ENCODE measurements at places on chromosomes 12 and 14. TPM values are rescaled to one million over a fixed set of nuclear protein-coding genes. Genes with fewer than 3 reads are reported as not detected.

GRCh38 chr14:99274346-99275221 is 2.6 kb upstream of the BCL11B start:
- peak; percentile 32 for DNase-seq

- DNase-seq = no peak
Observed at GRCh38 chr14:74882103-74882920, 596 bp downstream of the DLST start.

- DNase-seq = no peak
Observed at GRCh38 chr12:121238604-121239350, 28.8 kb downstream of the P2RX4 start.

DNA sequence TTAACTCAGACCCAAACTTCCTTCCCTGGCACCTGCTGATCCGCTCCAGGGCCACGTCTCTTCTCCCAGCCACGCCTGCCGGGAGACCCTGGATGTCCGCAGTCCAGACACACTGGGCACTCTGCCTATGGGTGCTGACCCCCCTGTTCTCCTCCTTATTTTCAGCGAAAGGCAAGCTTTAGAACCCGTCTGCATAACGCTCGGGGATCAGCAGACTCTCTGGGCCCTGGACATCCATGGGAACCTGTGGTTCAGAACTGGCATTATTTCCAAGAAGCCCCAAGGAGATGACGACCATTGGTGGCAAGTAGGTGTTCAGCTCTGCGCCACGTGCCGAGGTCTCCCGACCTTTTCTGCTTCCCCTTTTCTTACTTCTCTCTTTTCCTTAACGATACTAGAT is 63.9 kb downstream of the ANKRD9 start:
- no peak for DNase-seq

DNA sequence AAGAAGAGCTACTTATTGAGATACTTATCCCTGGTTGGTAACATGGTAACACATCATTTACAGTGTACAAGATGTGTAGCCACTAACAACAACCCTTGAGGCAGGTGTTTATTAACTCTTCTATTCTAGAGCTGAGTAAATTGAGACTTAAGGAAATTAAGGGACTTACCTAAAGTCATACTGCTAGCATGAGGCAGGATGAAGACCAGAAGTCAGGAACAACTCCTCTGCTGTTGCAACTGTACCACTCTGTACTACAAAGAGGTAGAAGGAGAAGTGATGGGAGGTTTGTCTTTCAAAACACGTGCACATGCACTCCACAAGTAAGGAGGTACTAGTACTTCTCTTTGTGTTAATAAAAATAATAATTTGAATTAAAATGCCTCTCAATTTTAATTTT is 79.9 kb downstream of the LLPH start:
- DNase-seq = no peak

GRCh38 chr12:109715310-109716091 is 1.9 kb downstream of the FAM222A start:
- no peak for DNase-seq

- DNase-seq = no peak
Observed at GRCh38 chr12:28884904-28885679, 264.0 kb upstream of the FAR2 start.

- no peak for DNase-seq
Observed at GRCh38 chr12:122097927-122098756, 19.6 kb downstream of the MLXIP start.

- DNase-seq = no peak
Observed at GRCh38 chr12:129496226-129496625, 407.6 kb downstream of the TMEM132D start.

GRCh38 chr14:91352053-91352452 is 65.6 kb downstream of the CCDC88C start:
- no peak for DNase-seq

- no peak for DNase-seq
Observed at GRCh38 chr12:6200256-6201212, at the start of gene CD9. CD9 (plus strand) TSS chr12:6200400; CDS start chr12:6200500, 100 bp downstream.

DNA sequence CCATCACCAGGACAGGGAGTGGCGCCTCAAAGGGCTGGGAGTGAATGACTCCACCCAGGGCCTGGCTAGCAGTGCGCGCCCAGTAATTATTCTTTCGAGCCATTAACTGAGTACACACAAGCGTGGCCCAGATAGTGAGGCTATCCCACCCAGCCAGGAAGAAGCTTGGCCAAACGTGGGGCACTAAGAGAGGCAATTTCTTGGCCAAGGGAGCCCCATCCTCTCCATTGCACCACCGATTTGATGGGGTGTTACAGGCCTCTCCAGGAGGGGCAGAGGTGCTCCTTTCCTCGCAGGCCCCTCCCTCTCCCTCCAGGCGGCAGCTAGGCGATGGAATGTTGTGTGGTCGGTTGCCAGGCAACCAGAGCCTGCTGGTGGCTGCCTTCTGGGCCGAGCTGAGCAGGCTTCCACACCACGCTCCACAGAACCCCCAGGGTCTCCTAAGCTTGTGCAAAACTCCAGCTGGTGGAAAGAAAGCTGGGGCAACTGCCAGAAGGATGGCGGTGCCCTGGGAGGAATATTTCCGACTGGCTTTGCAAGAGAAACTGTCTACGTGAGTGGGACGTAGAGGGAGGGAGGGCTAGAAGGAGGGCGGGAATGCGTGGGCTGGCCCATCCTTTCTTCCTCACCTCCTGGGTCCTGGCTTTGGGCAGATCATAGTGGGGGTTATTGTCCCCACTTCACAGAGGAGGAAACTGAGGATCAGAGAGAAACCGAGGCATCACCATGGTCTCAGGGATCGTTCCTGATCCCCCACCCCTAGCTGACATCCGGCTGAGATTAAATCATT is at the start of gene CFAP73:
CFAP73 (plus strand) TSS at position 364 of the 790 bp plus-strand sequence; CDS start at position 498, 134 bp downstream.
- DNase-seq = no peak

- peak; percentile 94 for DNase-seq
Observed at GRCh38 chr14:61145034-61145902, 135.9 kb downstream of the TMEM30B start.

DNA sequence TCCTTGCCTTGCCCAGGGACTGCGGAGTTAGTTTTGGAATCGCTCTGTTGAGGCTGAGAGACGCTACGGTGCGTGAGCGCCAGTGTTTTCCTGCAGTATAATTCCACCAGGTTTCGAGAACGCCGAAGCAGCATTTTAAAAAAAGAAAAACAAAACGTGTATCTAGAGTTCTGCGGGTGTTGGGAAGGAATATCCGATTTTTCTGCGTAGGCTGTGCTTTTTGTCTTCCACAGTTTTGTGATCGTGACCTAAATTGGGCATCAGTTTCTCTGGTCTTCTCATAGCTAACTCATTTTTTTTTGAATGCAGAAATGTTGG is 778 bp downstream of the DNM1L start:
- no peak for DNase-seq

GRCh38 chr12:68042212-68042699 is 53.0 kb downstream of the IFNG-AS1 start:
- DNase-seq = no peak

DNA sequence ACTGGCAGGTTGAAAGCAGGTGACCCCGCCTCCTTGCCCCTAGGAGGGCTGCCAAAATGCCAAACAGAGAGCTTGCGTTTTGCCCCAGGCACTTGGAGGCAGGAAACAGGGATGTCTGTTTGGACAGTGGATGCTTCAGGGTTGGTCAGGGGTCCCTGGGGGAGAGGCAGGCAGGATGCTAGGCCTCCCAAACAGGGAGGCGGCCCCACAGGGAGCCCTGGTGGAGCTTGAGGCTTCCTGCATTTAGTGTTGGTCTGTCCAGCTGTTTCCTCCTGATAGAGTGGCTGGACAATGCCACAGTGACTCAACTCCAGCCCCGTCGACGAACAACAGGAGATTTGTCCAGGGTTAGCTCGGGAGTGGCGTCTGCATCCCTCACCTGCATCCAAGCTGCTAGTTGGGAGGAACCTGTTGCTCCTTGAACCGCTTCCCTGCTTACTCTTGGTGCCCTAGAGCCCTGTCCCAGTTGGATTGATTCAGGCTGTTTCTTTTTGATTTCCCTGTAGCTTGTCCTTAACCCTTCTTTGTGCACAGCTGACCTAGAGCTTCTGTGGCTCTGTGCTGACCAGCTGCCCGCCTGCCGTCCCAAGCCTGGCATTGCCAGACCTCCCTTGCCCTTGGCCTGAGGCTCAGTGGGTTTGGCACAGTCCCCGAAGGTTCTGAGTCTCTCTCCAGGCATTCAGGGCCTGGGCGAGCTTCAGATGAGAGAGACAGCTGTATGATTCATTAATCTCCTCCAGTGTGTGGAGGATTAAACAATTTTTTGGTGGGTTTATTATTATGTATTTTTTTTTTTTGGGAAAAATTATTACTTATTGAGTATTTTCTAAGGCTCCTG is 45.9 kb downstream of the TSPAN9 start:
- DNase-seq = no peak

DNA sequence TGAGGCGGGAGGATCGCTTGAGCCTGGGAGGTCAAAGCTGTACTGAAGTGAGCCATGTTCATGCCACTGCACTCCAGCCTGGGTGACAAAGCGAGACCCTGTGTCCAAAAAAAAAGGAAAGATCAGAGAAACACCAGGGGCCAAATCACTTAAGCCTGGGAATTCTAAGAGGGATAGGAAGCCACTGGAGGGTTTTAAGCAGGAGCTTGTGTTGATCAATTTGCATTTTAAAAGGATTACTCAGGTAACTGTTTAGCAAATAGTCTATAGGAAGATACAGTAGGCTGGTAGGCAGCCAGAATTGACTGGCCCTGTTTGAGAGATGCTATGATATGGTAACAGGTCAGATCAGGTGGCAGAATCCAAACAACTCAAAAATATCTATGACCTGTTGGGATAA is 162.7 kb downstream of the SPTSSA start:
- DNase-seq = no peak

DNA sequence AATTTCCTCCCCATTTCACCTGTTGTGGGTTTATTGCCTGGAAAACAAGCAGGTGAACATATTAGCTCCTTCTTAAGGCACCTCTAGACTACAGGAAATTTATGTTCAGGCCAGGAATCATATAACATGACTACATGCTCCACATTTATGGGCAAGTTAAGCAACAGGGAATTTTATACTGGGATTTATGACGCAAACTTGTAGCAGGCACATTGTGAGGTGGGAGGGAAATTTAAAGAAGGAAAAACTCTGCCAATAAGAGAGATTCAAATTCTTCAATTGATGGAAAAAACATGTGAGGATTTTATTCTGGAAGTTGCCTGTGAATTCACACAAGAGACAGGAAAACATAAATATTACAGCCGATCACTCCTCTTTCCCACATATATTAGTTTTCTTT is 93.9 kb downstream of the TBC1D30 start:
- DNase-seq = no peak

- no peak for DNase-seq
Observed at GRCh38 chr14:30960216-30960615, 65.2 kb upstream of the AP4S1 start.

- no peak for DNase-seq
Observed at GRCh38 chr12:121209624-121210572, at the start of gene P2RX4. P2RX4 (plus strand) TSS chr12:121210129; CDS start chr12:121210165, 36 bp downstream.

- DNase-seq = no peak
Observed at GRCh38 chr14:79965896-79966295, 245.4 kb downstream of the DIO2 start.

- no peak for DNase-seq
Observed at GRCh38 chr14:72714871-72715214, 179.1 kb downstream of the DPF3 start.

DNA sequence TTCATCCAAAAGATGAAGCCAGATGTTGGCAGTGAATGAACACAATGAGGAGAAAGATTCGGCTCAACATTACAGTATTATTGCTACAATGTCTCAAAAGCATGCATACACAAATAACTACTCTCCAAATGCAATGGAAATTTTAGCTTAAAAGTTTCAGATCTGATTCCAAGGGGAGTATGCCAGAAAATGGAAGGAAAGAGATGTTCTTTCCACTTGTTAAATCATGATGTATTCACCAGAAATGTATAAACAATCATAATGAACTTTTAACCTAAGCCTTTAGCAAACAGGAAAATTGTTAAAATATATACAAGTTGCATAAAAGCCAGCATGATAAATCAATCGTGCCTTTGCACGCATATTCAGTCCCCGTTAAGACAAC is 62.1 kb downstream of the SH2B3 start:
- peak; percentile 93 for DNase-seq

GRCh38 chr12:6280053-6280469 is 30.4 kb upstream of the PLEKHG6 start:
- DNase-seq = no peak

GRCh38 chr12:122184517-122184916 is 1.6 kb downstream of the LRRC43 start:
- no peak for DNase-seq

DNA sequence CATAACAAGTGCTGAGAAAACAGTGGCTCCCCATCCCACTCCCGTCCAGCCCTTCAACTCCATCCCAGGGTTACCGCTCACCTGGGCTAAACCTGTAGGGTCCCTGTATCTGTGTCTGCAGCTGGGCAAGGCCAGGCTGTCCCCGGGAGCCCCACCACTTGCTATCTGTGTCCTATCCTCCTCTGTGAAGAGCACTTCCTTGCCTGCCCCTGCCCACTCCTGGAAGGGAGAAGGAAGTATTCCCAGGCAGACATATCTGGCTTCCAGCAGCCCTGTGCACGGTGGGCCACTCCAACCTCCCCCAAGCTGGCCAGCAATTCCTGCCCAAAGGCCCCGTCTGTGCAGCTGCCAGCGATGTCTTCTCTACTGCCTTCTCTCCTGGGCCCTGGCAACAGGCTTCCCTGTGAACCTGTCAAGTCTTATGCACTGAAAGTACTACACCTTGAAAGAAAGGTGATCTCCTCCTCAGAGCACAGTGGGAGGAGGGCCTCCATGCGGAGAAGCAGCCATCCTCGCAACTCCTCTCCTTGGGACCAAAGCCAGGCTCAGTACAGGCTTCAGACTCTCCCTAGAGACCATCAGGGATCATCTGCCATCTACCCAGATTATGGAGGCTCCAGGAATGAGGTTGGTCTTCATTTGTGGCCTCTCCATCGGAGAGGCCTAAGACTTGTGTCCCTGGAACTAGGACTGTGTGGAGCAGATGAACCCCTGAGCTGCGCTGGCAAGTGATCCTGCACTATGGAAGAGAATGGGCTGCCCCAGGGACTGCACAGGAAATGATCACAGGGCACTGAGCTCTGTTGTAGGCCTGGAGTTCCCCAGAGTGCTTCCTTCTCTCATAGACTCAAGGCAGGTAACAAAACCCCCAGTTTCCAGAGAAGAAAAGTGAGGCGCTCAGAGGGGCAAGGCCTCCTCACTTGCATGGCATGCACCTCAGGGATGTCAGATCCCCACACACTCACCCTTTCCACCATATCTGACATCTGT is 663.6 kb downstream of the BCL11B start:
- DNase-seq = no peak

CRIP2 gene
- polyA plus RNA-seq = 234 TPM

LRIG3 gene
- polyA plus RNA-seq = 23.8 TPM

C12orf60 gene
- 1.1 TPM for polyA plus RNA-seq

GLIPR1L1 gene
- polyA plus RNA-seq = 0.20 TPM

CELA1 gene
- not detected for polyA plus RNA-seq

GMFB gene
- 49.0 TPM for polyA plus RNA-seq

GALNT9 gene
- 1.7 TPM for polyA plus RNA-seq

MYH6 gene
- polyA plus RNA-seq = 7.0 TPM

RNASE7 gene
- polyA plus RNA-seq = 0.09 TPM

DHRS4L2 gene
- polyA plus RNA-seq = 9.2 TPM

SYT10 gene
- not detected for polyA plus RNA-seq

RPS6KL1 gene
- 13.5 TPM for polyA plus RNA-seq

VASH1 gene
- polyA plus RNA-seq = 45.7 TPM

PRR4 gene
- 4.1 TPM for polyA plus RNA-seq

CD4 gene
- polyA plus RNA-seq = 5.6 TPM
